ENCODE measurements at places on chromosomes 2 and 18.

DNA sequence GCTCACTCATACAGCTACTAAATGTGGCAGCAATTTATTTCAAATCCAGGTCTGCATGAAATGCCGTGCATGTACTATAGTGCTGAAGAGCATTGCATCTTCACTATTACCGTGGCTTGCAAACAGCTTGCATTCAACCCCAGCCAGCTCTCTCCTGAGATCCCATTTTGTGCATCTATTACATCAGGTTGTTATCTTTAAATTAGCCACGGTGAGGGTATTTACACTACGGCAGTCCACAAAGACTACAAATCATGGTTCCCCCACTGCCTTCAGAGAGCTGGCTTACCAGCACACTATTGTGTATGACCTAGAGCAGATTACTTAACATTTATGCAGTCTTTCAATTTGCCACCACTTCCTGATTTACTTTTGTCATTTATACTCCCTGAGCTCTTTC is 621.3 kb upstream of the LRATD1 start:
- DNase-seq, result no peak

GRCh38 chr2:11028407-11028916 is 116.7 kb downstream of the KCNF1 start:
- DNase-seq, result no peak

DNA sequence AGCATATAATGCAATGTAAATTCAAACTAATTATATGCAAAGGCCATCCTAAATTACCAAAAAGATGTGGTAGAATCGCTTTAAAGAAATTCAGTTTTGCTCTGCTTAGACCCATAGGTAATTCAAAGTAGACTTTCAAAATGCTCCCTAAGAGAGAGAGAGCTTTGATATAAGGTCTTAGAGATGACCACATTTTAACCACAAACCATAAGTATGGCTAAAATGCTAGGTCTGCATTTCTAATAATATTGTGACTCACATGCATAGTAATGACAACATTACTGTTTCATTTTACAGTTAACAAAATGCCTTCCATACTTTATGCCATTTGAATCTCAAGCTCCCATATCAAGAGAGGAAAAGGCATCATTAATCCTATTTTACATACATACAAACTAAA is 144.5 kb downstream of the RAD51AP2 start:
- DNase-seq, result no peak

DNA sequence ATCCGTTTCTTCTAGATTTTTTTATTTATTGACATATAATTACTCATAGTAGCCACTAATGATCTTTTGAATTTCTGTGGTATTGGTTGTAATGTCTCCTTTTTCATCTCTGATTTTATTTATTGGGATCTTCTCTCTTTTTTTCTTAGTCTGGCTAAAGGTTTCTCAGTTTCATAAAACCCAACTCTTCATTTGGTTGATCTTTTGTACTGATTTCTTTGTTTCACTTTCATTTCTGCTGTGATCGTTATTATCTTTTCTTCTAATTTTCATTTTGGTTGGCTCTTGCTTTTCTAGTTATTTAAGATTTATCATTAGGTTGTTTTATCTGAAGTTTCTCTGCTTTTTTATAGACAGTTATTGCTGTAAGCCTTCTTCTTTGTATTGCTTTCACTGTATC is 463.6 kb upstream of the CRIM1 start:
- no peak for DNase-seq

- DNase-seq, result no peak
These were observed 37.4 kb upstream of the ALPP start for GRCh38 chr2:232341061-232341738.

GRCh38 chr2:29187926-29188325 is 72.7 kb downstream of the CLIP4 start:
- no peak for DNase-seq

DNA sequence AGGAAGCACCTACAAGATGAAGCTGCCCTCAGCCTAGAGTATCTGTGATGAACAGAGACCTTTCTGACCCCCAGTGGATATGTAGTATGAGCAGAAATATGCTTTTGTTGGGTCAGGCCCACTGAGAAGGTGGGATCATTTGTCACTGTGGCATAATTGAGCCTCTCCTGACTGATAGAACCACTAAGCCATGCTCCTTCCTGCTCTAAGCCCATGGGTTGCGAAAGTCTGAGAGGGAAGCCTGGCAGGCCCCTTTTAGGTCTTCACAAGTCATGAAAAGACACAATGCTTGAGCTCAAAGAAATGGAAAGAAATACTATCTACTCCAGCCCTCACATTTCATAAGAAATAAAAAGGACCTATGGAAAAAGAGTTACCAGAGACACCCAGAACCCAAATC is 127.7 kb downstream of the TNS1 start:
- no peak for DNase-seq

- DNase-seq, result no peak
These were observed 1.5 kb downstream of the STK25 start for GRCh38 chr2:241506793-241507429.

- DNase-seq, result no peak
These were observed 152.0 kb upstream of the SLC1A4 start for GRCh38 chr2:64837116-64837731.

Measured in NCI-H1105 (cell line).